Stimulated activated naive CD4-positive, alpha-beta T cell (primary cell): ENCODE measurements at places on chromosomes 4 and X.

DNA sequence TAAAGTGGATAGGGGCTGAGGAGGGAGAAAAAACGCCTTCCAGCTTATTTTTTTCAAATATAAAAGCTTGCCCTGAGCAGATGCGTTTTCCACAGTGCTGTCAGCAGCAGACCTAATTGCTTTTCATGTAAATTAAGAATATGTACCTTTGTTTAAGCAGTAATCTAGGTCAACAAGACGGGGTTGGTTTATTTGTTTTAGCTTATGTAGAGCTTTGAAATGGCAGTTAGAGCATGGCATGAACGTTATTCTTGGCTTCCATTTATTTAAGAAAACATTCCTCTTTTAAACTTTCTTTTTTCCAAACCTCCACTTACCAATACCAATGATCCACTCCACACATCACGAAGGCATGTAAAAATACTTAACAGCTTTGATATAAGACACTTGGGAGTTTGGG is 220.3 kb upstream of the TENM3 start:
- DNase-seq: no peak

GRCh38 chrX:47247206-47247998 is 14.6 kb downstream of the USP11 start:
- DNase-seq: no peak

- no peak for DNase-seq
Measured at GRCh38 chr4:159266981-159267868, 164.3 kb downstream of the RAPGEF2 start.

DNA sequence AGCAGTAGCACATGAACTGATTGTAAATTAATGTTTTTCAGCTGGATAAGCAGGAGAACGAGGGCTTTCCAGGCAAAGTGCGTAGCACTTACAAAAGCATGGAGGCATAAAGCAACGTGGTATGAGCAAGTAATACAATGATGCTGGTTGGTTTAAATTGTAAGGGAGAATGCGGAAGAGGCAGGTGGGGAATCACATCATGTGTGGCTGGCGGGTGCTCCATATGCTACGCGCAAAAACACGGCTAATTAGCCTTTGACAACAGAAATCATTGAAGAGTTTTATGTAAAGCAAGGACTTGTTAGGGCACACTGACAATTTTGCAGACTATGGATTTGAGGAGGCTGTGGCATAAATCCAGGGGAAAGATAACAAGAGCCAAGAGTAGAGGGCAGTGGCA is 14.6 kb downstream of the SYTL4 start:
- DNase-seq: no peak

DNA sequence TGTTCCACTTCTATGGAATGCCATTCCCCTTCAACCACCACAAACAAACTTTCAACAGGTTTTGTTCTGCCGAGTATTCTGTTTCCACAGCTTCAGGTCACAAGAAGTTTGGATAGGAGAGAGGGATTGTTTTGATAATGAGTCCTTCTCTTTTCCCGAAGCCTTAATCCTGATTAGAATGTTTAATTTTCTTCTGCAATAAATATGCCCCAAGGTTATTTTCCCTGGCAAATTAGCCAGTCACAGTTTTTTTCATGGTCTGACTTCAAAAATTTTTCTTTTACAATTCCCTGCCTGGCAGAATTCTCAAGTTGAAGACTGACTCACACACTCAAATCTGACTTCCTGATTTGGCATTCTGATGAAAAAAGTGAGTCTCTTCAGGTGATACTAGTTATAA is 33.1 kb upstream of the EDNRA start:
- DNase-seq: no peak

GRCh38 chr4:47536966-47537365 is 51.9 kb downstream of the ATP10D start:
- DNase-seq: no peak

DNA sequence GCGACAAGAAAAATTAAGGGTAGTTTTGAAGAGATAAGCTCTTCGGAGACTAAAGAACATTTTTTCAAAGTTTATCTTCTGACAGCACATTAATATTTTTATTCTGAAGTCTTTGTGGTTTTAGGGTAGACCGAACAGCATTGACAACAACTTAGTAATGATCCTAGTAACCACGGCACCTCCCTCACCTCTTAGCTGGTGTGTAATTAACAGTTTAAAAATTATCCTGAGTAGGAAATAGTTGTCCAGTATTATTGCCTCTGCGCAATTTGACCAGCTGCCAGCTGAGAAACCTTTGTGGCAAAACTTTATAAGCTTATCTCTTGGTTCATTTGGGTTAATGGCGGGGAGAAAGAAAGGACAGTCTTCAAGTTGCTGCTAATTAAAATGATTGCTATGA is 213.6 kb downstream of the CBLL2 start:
- DNase-seq: no peak

- no peak for DNase-seq
Measured at GRCh38 chrX:150544835-150545770, 23.3 kb upstream of the MTM1 start.

GRCh38 chrX:57977992-57978391 is 67.7 kb upstream of the ZXDA start:
- DNase-seq: no peak

- DNase-seq: no peak
Measured at GRCh38 chrX:128460835-128461234, 408.6 kb upstream of the ACTRT1 start.

- no peak for DNase-seq
Measured at GRCh38 chr4:106366026-106366425, 2.6 kb downstream of the GIMD1 start.

- DNase-seq: peak; percentile 62
Measured at GRCh38 chr4:76993787-76994641, 44.5 kb downstream of the SEPTIN11 start.
